ENCODE measurements at places on chromosomes 1 and 21.

DNA sequence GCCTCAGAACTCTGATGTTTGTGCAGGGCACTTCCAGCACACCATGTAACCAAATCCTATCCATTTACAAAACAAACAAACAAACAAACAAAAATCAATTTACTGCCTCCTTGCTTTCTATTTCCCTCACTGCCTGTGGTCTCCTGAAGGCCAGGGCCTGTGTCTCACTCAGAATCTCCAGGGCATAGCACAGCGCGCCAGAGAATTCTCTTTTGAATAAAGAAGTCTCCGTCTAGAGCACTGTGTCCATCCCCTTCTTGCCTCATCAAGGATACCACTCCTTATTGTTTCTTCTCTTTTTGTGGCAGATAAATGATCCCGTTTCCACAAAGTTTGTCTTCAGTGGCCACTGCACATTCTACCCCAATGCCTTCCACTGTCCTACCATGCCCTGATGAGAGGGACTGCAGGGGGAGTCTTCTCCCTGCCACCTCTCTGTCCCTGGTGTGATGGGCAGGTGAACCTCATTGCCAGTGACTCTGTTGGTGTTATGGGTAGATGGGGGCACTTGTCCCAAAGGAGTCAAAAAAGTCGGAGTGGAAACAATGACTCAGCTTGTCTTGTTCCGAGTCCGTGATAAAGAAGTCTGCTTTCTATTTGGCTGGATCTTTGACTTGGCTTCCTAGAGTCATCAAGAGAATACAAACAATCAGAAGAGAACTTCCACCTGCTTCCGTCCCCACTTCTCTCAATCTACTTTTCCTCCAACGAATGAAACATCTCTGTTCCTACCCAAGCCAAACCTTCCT, 30.0 kb downstream of the XCL2 start:
- DNase-seq: no peak

DNA sequence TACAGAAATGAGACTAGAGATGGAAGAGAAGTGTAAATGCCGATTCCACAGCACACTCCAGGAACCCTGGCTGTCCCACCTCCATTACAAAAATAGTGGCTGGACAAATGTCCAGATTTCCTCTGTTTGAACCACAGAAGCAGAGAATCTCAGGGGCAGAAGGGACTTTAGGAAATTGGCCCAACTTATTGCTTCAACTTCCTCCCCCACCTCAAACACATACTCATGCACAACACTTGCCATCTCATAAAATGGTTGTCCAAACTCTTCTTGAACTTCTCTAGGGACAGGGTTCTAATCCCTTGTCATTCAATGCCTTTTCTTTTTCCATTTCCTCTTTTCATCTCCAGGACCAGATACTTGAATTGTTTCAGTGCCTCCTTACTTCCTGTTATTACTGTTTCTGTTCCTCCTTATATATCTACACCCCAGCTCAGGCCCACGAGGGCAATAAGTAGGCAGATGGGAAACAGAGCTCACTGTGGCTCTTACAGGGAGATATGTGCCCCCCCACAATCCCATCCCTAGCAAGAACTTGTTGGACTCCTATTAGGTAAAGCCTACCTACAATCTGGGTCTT, 8.5 kb upstream of the B4GALT3 start:
- no peak for DNase-seq

- no peak for DNase-seq
Observed at GRCh38 chr21:37546299-37546908, 179.8 kb downstream of the DYRK1A start.

DNA sequence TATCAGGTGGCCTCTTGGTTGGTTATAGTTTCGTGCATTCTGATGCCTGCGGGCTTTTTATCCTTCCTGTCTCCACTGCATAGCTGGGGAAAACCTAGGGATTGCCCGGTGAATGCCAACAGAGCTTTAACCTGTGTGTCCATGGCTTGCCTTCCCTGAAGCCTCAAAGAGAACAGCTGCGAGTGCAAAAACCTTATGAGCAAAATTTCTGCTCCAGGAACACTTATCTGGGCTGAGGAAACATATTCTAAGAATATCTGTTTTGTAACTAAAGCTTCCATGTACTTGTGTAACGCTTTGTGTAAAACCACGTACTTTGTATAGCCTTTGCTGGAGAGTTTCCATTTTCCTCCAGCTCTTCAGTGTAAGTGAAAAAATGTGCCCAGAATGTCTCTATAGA, 7.2 kb downstream of the CNST start:
- no peak for DNase-seq

DNA sequence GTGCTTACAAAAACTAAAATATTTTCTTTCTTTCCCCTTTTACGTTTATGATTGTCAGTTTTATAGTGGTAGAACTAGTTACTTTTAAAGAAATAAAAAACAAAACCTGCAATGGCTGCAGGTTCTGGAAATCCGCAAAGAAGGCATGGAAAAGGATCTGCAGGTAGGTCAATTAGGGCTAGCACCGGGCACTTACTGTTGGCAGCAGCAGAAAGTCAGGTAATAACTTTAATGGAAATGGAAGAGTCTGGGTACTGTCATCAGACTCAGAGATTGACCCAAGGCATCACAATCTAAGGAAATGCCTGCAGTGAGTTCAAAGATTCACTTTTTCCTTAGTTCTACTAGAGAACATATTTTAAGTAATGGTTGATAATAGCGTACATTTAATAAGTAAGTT, 1136.3 kb upstream of the B3GALT2 start:
- no peak for DNase-seq

DNA sequence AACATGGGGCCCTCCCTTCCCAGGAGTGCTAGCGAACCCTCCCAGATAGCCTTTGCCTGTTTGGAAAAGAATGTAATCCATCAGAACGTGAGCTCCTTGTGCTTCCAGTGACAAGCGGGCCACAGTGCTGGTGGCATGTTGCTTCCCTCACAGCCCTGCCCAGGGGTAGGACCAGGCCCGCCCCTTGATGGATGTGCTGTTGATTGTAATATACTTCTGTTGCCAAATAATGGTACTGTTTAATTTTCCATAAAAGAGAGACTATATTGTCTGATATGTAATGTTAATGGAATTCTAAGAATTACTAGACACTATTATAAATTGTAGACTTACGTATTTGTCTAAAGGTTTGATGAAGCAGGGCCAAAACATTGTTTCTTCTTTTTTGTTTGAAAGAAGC, 16.4 kb downstream of the ATP5PO start:
- DNase-seq: no peak

GRCh38 chr1:229922249-229922648, 144.8 kb upstream of the GALNT2 start:
- DNase-seq: no peak

GRCh38 chr1:93775224-93775623, 93.6 kb upstream of the BCAR3 start:
- DNase-seq: no peak

DNA sequence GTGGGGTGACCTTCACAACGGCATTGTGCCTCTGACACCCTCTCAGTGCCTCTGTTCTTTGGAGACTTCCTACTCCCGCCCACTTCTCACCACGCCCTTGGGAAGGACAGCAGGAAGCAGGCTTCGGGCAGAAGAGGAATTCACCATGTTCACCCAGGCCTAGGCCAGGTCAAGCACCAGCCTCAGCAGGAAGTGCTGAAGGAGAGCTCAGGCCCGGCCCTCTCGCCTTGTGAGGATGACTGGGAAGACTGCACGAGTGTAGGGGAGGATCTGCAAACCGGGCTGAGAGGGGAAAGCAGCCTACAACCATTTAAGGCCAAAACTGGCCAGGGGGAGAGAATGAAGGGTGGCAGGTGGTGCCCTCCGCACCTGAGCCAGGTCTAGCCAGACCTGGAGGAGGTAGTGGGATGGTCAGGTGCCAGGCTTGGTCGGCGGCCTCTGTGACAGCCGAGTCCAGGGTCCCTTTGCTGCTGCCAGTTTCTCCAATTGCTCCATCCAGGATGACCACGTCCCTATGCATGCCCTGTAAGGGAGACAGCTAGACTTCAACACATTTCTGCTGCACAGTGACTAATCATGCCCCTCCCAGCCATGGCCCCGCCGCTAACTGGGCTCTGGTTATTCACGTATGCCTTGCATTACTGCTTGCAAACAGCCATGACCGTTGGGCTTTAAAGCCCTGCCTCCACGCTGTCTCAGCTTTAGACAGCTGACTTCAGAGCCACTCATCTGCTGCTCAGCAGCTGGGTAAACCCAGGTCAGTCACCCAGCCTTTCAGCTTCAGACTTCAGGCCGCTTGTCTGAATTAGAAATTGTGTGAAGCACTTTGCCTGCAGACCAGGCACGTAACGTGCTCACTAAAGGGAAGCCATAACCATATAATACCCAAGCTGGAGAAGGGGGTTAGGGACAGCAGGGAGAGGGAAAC, 8.9 kb downstream of the MRTO4 start:
- DNase-seq: peak; percentile 85

DNA sequence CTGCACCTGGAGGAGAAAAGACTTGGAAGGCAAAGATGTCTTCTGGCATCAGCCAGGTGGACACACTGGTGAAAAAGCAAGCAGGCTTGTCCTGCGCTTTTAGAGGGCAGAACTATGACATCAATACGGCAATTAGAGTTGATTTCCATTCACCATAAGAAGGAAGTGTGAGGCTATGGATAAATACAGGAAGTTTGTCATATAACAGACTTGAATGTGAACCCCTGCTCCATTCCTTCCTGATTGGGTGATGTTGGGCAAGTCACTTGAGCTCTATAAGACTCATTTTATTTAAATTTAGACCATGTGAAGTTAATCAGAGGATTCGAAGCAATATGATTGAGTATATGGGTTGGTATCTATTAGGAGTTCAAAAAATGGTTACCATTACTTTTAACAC, 137.8 kb downstream of the PLPP3 start:
- DNase-seq: no peak

DNA sequence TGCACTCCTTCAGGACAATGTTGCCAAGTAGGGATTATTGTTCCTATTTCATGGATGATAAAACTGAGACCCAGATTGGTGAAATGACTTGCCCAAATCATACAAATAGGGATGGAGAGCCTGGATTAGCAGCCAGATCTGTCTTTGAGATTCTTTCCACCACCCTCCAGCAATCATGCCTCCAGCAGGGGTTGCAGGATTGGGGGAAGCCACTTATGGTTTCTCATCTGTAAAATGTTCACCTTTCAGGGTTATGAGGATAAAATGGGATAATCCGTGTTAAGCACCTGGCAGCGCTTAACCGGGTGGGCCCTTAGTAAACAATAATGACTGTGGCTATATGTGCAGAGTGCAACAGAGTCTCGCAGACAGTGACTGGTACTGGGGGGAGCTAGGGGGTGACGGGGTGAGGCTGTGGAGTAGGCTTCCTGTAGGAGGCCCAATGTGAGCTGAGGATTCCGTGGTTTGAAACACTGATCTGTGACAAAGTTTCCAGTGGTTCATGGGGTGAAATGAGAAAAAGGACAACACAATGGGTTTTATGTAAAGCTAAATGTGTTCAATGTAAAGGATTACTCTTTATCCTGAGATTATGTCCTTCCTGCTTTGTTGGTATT, 33.7 kb upstream of the FOXO6 start:
- DNase-seq: no peak

DNA sequence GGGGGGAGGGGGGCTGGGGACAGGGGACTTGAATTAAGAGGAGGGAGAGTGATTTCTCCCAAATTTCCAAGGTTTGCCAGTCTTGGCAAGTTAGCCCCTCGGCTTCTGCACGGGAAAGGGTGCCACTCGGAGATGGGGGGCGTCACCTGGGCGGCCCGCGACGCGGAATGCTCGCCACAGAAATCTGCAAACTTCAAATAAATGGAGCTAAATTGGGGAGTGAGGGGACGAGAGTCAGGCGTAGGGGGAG, 885 bp upstream of the SSBP3 start:
- DNase-seq: no peak

GRCh38 chr1:225928186-225929175, 4.4 kb upstream of the PYCR2 start:
- DNase-seq: no peak

DNA sequence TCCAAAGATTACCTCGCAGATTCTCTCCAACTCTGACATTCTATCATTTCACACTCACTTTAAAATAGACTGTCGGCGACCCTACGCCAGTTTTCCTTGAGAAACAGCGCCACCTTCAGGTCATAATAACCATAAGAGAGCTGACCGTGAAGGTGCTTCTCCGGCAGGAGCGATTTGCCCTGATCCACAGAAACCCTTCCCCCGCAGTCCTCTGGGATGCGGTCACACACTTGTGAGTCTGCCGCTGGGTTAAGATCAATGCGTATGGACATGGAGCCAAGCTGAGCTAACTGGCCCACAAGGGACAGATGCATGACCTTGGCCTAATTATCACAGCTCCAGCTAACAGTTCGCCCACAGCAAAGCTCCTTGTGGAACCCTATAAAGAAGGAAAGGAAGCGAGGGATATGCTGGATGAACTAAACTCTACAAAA, 32.8 kb upstream of the IFNAR2 start:
- no peak for DNase-seq

DNA sequence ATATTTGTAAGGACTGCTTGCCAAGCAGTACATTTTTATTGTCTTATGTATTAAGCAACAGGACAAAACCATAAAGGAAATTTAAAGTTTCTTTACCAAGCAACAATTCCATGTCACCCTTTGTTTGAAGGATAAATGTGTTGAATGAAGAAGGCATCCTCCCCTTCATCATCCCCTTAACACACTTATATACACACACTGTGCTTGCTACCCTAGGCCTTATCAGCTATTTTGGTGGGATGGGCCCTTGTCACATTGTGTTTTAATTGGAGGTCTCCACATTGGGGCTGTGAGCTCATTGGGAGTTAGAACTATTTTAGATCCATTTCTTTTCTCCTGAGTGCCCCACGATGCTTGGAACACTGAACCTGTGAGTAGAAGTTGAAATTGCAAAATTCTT, 1.9 kb downstream of the VANGL1 start:
- no peak for DNase-seq

GRCh38 chr1:151992303-151993083, 1.2 kb downstream of the S100A10 start:
- DNase-seq: peak; percentile 92

GRCh38 chr1:220701974-220702373, 11.8 kb downstream of the C1orf115 start:
- DNase-seq: no peak

DNA sequence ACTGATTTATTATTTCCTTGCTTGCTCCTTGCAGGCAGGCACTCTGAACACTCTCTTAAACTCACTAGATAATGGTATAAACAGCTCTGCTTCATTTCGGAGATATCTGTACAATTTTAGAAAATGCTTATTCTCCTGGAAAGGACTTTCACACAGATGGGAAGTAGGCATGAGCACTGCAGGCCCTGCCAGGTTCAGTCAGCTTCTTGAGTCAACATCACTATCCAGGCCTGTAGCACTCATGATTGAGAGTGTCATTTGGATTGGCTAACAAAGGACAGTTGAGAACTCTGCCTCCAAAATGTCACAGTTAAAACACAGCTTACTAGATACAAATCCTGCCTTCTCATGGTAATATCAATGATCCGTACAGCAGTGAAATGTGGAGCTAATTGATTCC, 181.9 kb downstream of the CYYR1 start:
- no peak for DNase-seq

- DNase-seq: no peak
Observed at GRCh38 chr1:242534753-242535152, 10.3 kb upstream of the PLD5 start.

GRCh38 chr1:208166340-208167138, 77.6 kb downstream of the PLXNA2 start:
- no peak for DNase-seq

GRCh38 chr1:205843036-205843859, 6.7 kb downstream of the PM20D1 start:
- DNase-seq: no peak

- DNase-seq: no peak
Observed at GRCh38 chr1:27581823-27582243, 22.1 kb downstream of the AHDC1 start.

All from GM04503 (cell line).